ENCODE measurements at places on chromosomes 4 and X.

- no peak for ATAC-seq
Measured at GRCh38 chrX:49164589-49165360, 2.2 kb downstream of the MAGIX start.

- ATAC-seq = no peak
Measured at GRCh38 chr4:150714462-150715438, 132.8 kb downstream of the MAB21L2 start.

GRCh38 chr4:85548841-85549240 is 73.9 kb downstream of the ARHGAP24 start:
- no peak for ATAC-seq

GRCh38 chrX:39851745-39852455 is 245.9 kb downstream of the BCOR start:
- ATAC-seq = no peak

DNA sequence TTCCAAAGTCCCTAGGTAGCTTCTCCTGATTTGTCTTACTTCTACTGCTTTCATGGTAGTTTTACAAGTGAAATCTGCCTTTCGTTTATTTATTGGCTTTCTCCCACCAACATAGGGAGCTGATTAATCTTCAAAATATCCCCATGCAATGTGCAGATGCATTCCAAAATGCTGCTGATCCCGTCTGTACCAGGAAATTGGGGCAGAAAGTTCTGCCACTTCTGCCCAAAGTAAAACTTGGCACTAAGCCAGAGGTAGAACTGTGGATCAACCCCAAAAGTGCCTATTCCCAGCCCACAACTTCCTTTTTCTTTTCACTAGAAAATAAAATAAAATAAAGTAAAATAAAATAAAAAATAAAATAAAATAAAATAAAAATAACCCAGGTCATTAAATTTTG is 47.3 kb upstream of the PPARGC1A start:
- ATAC-seq = no peak
